ENCODE measurements at places on chromosomes 2 and 18.

DNA sequence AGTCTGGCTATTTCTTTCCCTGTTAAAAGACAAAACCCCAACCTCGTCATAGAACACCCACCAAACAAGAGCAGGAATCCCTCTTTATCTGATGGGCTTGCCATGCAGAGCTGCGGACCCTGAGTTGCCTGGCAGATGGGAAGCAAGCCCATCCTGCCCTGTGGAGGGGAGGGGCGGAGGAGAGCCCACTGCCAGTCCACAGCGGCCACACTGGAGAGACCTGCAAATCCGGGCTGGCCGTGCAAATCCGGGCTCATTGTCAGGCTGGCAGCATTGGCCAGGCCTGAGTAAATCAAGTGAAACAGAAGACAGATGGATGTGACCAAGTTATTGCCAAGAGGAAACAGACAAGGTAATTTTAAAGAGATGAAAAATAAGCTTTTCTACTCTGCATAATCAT lies 22.0 kb downstream of the MYL12B start:
- DNase-seq: no peak

- no peak for DNase-seq
Observed at GRCh38 chr2:154616659-154617058, 81.8 kb upstream of the KCNJ3 start.

DNA sequence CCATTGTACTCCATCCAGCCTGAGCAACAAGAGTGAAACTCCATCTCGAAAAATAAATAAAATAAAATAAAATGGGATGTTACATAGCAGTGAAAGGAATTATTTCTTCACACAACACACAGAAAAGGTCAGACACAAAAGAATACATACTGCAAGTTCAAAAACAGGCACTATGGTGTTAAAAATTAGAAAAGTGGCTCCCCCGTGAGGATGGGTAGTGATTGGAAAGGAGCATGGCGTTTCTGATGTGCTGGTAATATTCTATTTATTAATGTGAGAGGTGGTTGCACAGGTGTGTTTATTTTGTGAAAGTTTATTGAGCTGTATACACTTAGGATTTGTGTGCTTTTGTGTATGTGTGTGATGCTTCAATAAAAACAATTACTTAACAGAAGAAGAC lies 22.9 kb upstream of the RAB10 start:
- no peak for DNase-seq

DNA sequence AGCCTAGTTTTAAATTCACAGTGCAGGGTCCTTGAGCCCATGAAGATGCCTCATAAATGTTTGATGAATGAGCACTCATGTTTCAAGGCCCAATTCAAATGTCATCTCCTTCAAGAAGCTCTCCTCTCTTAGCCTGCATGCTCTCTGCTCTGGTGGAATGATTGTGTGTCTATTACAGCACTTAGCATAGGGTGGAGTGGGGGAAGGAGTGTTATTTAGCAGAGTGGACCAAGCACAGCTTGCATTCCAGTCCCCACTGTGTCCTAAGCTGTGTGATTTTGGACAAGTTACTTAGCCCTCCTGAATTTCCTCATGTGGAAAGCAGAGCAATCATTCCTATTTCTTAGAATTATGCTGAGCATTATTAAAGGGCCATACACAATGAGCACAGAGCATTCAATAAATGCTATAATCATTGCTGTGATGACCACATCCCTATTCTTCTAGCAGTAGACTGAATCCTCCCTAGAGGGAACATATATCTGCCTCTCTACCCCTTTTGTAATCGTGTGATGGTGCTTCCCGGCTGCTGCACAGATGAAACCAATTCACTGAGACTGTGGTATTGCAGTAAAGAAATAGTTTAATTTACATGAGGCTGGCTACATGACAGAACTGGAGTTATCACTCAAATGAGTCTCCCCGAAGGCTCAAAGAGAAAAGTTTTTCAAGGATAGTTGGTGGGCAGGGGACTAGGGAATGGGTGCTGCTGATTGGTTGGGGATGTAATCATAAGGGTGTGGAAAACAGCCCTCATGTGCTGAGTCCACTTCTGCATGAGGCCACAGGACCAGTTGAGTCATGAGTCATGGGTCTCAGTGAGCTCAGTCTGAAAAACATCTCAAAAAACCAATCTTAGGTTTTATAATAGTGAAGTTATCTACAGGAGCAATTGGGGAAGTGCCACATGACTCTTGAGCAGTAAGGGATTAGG lies 173.4 kb upstream of the NDUFV2 start:
- no peak for DNase-seq

- DNase-seq: no peak
Observed at GRCh38 chr2:15640784-15641183, 49.1 kb downstream of the DDX1 start.

DNA sequence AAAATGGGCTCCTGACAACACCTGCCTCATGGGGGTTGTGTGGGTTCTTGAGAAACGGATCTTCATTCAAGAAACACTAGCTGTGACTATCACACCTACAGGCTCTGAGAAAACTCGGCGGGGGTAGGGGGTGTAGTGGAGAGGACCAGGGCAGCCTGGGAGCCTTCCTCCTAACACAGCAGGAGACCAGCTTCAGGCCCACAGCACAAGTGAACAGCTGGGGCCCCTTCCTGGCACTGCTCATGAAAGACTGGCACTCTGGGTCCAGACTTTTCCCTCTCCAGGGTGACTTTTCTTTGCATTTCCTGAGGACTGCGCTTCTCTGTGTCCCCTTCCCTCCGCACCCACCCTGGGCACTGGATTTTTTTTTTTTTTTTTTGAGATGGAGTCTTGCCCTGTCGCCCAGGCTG lies 7.2 kb upstream of the SEMA4C start:
- no peak for DNase-seq

DNA sequence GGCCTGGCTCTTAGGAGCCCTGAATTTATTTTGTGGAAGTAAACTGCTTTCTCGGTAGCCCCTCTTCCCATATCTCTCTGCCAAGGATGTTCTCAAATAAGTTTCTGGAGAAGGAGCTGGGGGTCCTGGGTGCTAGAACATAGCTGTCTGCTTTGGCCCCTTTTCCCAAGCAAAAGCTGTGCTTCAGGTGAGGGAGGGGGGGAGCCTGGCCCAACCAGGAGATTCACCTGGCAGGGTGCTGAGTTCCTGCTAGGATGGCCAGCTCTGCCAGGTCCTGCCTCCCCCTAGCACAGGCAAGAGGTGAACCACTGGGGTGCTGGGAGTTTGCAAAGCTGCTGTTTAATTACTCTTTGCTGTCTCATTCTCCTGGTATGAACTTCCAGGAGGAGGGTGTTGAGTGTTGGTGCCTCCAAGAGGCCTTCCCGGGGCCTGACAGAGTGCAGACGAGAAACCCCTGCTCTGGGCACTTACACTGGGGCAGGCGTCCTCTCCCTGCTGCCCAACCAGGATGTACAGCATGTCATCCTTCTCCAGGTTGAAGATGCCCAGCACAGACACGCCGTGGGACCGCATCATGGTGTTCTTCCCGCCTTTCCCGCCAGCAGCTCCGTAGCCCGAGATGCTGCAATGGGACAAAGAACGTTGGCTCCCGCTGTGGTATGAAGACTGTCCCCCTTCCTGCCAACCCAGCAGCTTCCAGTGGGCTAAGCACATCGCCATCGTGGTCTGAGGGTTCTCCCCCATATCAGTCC lies 124.2 kb downstream of the CLIP4 start:
- no peak for DNase-seq

DNA sequence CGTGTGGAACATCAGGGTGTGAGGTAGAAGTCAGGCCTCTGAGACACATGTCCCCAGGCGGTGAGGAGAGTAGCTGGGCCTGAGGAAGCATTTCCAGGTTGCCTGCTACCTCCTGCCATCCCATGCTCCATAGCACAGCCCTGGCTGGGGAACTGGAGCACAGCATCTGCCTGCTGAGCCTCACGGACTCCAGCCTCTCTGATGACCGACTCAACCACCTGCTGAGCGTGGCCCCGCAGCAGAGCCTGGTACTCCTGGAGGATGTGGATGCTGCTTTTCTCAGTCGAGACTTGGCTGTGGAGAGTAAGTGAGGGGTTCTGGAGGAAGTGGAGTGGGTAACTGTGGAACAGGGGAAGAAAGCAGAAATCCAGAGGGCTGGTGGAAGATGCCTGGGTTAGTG lies 2.9 kb downstream of the BCS1L start:
- DNase-seq: no peak

DNA sequence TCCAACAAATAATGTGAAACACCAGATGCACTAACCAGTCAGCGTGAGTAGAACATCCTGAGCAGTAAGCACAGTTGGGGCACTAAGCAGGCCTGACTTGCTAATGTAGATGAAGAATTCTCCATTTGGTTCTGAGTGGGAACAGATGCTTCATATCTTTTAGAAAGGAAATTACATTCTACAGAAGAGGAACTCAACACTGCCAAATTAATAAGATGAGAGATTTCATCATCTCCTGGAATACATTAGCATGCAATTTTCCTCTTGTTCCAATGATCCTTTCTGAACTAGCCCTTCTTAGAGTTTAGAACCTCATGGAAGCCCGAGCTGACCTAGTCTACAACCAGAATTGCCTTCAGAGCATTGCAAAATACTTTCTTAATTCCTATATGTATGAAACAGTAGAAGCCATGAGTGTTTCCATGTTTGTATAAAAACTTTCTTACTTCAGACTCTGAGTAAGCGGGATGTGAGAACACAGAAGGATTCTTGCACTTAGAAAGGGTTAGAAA lies 34.8 kb downstream of the COL5A2 start:
- no peak for DNase-seq

GRCh38 chr2:197250084-197250397 lies 60.5 kb downstream of the ANKRD44 start:
- no peak for DNase-seq

DNA sequence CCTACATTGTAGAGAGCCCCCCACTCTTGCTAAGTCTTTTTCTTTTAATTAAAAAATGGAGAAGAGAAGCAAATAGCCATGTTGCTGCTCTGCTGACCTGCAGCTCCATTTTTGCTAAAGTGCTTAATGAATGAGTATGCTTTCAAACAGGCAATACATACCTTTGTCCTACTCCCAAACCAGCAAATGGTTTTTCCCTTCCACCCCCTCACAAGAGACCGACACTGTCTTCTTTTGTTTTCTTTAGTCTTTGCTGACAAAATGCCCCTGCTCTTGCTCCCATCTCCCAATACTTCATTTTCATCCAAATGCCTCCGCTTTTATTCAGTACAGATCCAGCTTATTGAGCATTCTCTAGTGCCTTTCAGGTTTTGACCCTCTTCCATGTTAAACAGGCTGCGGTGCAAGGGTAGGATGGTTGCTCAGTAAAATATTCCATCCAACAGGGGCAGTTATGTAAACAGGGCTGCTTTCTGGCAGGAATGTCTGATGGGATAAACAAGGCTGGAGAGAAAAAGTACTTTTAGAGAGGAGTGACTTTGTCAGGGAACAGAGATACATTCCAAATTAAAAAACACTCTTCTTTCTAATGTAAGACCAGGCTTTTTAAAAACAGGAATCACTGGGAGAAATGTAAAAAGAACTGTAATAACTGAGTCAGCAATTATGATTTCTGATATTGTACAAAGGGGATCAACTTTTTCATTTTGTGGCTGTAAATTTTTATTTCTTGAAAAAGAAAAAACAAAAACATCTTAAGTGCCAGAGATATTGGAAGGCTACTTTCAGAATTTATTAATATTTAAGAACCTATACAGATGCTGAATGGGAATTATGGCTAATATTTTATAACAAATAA lies 136.8 kb downstream of the MEP1B start:
- no peak for DNase-seq
